ENCODE measurements at places on chromosomes 5 and 9. TPM values are rescaled to one million over a fixed set of nuclear protein-coding genes. Genes with fewer than 3 reads are reported as not detected.

Gene MYOZ3
- total RNA-seq: under 0.01 TPM

DNA sequence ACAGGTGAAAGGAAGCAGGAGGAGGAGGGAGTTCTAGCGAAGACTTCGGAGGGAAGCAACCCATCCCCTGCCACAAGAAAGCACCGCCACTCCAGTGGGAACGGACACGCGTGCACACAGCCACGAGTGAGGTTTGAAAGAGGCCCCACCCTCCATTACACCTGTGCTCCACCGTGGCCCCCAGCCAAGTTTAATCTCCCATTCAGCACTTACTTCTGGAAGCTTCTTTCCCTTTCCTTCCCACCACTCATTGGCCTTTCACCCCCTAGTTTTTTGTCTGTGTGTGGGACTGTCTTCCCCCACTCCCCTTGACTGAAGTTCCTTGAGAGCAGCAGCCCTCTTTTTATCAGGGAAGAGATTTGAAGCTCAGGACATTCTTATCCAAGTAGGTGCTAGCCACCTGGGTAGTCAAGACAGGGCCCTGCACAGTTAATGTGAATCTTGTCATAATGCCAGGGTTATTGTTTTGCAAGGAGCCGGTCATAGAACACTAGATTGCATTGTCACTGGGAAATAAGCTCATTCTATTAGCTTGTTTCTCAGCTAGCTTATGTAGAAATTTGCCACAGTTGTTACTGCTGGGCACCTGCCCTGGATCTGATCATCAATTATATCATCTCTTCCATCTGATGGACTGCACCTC is 256.0 kb downstream of the DOCK8 start:
- peak; percentile 33 for DNase-seq

DNA sequence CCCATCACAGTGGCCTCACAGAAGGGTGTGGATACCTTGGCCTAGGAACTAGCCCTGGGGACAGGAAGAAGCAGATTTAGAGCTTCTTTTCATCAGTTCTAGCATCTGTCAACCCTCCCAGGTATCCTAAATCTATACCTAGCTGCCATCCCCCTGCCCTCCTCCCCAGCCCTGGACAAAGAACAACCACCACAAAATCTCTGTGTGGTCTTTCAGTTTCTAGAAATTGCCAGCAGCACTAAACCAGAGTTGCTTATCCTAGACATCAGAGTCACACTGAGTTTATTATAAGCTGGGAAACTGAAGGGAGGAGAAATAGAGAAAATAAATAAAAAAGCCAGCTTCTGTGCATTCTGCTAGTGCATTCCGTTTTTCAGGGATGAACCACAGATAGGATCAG is 14.6 kb downstream of the CCDC180 start:
- DNase-seq: no peak

- DNase-seq: no peak
Measured at GRCh38 chr9:36934478-36935065, 99.5 kb downstream of the PAX5 start.

- DNase-seq: no peak
Measured at GRCh38 chr9:37374892-37375291, 47.6 kb upstream of the GRHPR start.

Measured in breast epithelium (tissue), 4 donors.